ENCODE measurements at places on chromosomes 3 and 15.
A peak's percentile ranks its signal among the peaks of the same experiment; 100 is the strongest.

DNA sequence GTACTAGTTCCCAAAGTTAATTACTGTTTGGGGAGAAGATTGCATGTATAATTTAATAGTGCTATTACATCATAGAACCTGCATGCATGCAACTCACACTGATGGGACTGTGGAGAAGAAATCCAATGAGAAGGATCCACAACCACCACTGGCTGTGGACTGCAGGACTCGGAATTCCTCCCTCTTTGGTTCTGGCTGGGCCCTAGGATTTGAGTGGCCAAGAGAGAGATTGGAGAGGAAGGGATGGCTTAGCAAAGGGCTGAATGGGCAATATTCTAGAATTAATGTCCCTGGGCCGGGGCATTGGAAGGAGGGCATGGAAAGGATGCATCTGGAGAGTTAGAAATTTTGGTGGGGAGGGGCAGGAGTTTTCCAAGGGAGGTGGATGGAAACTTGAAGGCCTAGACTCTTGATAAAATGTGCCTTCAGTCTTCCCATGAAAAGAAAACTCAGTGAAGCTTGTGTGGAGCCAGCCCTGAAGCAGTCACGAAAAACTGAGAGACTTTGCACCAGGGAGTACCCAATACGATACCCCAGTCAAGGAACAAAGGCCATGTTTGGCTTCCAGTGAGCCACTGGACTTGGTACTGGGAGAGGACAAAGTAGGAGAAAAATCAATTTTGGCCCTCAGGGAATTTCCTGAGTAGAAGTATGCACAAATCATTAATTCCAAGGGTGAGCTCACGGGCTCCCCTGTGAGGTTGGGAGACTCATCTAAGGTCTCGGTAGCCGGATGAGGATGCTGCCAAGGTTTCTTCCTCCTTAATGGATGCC, 31.4 kb upstream of the TPM1 start:
- no peak for DNase-seq

DNA sequence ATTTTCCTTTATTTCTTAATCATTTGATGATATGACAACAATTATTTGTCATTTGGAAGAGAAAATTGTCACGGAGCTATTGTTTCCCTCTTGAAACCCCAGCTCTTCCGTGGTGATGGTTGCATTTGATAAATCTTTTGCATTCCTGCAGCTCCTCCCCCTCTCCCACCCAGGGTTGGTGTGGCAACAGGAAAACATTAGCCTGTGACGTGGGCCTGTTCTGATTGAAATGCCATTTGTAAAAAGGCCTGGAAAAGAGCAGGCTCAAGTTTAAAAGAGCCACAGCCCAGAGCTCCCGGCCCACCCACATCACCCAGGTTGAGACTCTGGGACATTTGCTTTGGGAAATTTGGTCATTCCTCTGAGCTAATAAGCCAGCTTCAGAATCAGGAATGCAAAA, 282.5 kb downstream of the RPLP1 start:
- no peak for DNase-seq

DNA sequence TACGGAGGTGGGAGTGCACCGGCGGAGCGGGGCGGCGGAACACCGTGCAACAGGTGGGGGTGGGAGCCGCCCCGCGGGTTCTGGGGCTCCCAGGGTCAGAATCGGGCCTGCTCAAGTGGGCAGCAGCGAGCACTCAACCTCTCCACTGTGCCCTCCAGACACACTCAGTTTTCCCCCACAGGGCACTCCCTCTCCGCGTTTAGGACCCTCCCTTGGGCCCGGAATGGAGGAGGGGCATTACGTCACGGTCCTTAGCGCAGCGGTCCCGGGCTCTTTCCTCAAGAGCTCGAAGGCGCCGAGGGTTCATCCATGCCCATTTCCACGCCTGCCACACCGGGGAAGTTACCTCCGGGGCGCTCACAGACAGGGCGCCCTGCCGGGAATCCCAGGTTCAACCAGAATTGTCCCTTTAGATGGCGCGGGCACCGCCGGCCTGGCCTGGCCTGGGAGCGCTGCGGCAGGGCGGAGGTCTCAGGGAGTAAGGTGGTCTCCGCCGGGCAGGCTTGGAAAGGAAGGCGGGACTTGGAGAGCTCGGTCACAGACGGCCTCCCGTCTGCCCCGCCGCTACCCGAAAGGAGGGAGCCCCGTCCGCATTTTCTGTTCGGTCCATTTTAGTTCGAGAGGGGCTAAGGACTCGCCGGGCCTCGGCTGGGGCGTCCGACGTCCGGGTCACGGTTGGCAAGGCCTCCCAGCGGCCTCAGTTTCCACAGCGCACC, 5.1 kb downstream of the RNU6-1 start:
- no peak for DNase-seq

GRCh38 chr3:33099109-33099645, 2.2 kb upstream of the GLB1 start:
- no peak for DNase-seq

DNA sequence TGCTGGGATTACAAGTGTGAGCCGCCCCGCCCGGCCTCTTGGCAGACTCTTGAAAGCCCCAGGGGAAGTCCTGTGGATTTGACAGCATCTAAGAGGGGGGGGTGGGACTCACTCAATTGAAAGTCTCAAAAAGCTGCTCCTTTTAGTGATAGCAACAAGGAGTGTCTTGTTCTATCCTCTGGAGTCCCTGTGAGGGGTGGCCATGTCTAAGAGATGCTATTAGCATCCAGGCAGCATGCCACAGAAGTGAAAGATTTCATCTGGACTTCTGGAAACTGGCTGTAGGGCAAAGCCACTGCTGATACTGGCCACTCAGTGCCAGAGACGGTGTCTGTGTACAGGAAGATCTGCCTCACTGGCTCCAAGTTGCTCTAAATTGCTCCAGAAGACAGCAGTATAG, 74.0 kb downstream of the DHX36 start:
- no peak for DNase-seq

GRCh38 chr3:10533737-10534023, 28.3 kb upstream of the ATP2B2 start:
- no peak for DNase-seq

- DNase-seq, result no peak
These were observed 60.5 kb upstream of the TBC1D5 start for GRCh38 chr3:17802950-17803349.

GRCh38 chr3:12959838-12960378, 113.3 kb downstream of the IQSEC1 start:
- peak; percentile 19 for DNase-seq

DNA sequence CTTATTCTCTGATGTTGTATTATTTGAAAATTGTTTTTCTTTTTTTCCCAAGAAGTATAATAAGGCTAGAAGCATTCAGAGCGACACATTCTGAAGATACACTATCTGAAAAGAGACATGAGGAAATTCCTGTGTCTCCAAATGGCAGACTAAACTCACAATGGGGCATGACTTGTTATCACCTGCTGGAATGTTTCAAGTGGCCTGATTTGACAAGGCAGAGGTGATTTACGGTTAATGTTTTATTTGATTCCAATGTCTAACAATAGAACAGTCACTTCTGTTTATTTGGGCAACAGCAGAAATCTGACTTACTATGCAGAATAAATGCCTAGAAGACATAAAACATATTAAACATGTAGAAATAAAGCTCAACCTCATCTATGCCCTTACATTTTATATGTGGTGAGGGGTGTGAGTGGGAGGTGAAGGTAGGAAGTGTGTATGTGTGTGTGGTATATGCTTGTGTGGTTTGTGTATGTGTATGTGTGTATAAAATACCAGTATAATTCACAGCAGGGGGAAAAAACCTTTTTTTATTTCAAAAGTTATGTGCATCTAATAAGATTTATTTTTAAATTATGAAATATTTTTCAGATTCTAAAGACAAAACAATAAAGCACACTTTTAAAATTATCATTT, 1051.7 kb downstream of the ROBO2 start:
- no peak for DNase-seq

GRCh38 chr3:82163907-82164520, 402.6 kb upstream of the GBE1 start:
- DNase-seq, result no peak

GRCh38 chr15:69742361-69742760, 289.7 kb downstream of the RPLP1 start:
- DNase-seq, result no peak

GRCh38 chr15:46848704-46849103, 868.6 kb upstream of the SEMA6D start:
- no peak for DNase-seq

DNA sequence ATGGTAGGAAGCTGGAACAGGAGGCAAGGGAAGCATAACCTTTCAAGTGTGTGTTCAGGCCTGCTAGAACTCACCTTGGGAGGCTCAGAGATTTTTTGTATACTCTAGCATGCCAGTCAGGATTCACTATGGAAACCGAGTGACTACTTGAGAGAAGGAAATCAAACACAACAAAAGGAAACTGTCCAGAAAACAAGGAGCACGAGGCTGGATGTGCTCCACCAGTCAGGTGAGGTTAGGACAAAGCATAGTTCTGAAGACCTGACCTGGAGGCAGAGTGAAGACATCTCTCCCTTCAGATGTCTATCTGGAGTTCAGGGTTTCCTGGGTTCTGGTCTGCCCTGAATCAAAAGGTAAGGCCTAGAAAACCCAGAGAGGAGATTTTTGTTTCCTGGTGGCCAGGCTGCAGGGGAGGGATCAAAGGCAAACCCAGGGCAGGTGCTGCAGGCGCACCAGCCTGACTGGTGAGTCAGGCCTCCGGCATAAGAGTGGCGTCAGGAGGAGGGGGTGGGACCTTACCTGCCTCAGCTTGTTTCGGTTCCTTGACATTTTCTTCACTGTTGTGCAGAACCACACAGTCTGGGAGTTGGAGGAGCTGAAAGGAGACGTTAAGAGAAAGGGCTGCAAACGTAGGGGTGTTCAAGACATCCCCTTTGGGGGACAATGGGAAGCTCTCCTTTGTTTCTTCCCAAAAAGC, 52.2 kb upstream of the OSBPL11 start:
- DNase-seq, result no peak

DNA sequence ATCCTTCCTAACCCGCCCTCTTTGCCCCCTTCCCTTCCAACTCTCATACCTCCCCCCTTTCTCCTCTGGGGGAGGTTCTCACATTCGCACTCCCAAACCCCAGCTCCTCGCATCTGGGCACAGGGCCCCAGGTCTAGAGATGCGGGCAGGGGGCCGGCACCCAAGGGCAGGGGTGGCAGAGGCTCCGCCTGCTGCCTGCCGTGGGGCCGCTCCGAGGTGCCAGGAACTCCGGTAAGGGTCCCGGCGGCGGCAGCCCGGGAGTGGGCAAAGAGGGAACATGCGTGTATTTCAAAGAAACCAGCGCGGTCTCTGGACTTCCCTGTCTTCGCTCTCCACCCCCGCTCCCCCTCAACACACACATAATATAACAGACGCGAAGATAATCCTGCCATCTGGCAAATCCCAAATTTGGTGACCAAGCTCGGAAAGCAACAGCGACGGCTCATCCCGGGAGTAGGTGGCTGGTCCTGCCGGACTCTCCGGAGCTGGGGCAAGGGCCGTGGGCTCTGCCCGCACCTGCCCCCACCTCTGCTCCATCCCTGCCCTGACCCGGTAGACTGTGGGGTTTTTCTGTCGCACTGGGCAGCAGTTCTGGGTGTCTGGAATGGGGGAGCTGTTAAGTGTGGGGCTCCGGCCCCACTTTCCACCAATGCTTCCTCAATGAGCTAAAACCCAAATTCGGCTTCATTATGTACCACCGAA, 31.0 kb downstream of the NR2F2 start:
- DNase-seq, result no peak

DNA sequence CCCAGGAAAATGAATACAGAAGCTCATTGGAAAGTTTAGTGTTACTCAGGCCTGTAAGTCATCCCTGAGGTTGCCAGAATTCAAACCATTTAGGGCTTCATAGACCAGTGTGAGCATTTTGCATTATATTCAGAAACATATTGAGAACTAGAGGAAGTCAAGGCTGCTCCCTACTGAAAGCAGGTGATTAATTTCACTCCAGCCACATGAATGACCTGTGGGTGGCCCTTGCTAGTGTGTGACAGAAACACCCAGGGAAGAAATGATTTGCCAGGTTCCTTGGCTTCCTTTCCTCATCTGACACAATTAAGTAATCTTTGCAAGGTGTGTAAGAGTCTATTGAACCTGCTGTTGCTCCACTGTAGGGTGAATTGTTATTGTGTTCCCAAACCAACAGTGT, 61.8 kb downstream of the GAP43 start:
- DNase-seq, result no peak

DNA sequence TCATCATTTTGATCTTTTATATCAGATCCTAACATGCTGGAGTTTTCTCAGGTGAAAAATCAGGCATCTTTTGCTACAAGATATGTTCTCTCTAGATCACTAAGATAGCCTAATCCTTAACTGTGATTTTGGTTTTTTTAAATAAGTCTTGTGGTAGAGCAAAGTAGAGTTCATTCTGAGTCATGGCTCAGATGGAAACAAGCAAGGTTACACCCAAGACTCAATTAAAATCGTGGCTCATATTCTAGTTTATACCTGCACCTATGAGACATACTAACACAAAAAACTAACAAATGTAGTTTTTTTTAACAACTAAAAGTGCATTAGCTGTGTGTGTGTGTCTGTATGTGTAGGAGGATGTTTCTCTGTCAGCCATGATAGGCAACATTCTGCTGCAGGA, 428.2 kb downstream of the NLGN1 start:
- DNase-seq, result no peak

DNA sequence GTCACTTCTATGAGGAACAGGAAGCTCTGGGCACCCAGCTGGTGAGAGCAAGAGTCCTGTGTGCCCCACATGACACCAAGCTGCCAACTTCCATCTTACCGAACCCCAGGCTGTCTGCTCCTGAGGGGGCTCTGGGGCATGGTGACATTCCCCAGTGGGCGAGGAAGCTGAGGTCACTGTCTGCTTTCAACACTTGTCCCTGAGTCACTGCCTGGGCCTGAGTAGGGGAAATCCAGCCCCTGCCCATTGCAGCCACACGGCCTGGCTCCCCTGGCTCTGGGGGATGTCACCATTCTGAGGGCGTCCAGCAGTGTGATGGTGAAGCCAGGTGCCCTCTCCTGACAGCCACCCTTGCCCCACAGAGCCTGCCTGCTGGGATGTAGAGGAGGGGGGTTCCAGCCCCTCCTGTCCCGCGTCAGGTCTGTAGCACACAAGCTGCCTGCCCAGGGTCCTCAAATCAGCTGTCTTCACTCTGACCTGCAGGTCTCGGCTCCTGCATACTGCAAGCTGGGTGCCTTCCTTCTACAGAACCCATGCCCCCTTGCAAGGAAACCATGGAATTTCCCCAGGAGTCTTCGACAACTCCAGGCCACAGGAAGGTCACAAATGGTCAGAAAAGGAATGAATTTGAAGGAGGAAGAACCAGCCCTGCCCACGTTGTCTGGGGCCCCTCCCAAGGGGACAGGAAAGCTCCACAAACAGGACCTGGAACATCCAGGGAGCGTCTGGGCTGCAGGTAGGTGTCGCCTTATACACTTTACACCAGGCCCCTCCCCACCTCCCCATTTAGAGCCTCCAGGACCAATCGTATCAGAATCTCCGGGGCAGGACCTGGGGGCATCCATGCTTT, 69.9 kb upstream of the GATM start:
- no peak for DNase-seq

- no peak for DNase-seq
These were observed 302.1 kb upstream of the STT3B start for GRCh38 chr3:31230425-31231223.

GRCh38 chr3:65914740-65915367, 123.9 kb downstream of the MAGI1 start:
- no peak for DNase-seq

- no peak for DNase-seq
These were observed 9.5 kb upstream of the DOCK3 start for GRCh38 chr3:50665081-50665840.

- no peak for DNase-seq
These were observed 524 bp upstream of the TOPBP1 start for GRCh38 chr3:133662278-133662651.

All from CD4-positive, alpha-beta T cell (primary cell).